ENCODE measurements at places on chromosomes 7 and 10.

DNA sequence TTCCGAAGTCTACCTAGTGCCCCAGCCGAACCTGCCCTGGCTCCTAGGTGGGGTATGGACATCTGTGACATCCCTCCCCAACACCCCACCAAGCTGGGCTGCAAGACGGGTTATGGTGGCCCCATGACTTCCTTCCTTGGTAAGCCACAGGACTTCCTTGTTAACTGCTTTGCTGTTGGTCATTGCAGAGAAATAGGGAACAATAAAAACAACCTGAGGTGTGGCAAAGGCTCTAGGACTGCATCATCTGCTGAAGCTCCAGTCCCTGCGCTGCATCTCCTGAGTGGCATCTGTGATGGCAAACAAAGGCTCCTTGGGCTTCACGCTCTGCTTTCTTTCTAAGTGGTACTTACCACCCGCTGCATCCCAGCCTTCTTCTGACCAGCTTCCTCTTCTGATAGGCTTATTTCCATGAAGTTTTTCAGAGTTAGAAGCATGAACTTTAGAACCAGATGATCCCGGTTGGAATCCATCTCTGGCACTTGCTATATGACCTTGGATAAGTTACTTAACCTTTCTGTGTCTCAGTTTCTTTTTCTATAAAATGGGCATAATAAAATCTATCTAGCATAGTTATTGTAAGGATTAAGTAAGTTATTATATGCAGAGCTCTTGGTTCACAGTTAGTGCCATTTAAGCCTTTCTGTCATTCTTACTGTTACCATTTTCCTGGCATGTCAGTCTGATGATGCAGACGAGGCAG lies 216.8 kb downstream of the RPS24 start:
- no peak for DNase-seq

DNA sequence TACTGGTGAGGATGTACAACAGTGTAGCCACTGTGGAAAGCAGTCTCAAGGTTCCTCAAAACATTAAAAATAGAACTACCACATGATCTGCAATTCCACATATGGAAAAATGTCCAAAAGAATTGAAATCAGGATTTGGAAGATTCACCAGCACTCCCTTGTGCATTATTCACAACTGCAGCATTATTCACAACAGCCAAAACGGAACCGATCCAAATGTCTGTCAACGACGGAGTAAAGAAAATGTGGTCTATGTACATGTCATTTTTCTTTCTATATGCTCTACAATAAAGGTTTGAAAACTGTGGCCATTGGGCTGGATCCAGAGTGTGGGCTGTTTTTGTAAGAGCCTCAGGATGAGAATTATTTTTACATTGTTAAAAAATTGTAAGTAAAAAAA lies 1206.1 kb upstream of the CELF2 start:
- DNase-seq, result no peak

DNA sequence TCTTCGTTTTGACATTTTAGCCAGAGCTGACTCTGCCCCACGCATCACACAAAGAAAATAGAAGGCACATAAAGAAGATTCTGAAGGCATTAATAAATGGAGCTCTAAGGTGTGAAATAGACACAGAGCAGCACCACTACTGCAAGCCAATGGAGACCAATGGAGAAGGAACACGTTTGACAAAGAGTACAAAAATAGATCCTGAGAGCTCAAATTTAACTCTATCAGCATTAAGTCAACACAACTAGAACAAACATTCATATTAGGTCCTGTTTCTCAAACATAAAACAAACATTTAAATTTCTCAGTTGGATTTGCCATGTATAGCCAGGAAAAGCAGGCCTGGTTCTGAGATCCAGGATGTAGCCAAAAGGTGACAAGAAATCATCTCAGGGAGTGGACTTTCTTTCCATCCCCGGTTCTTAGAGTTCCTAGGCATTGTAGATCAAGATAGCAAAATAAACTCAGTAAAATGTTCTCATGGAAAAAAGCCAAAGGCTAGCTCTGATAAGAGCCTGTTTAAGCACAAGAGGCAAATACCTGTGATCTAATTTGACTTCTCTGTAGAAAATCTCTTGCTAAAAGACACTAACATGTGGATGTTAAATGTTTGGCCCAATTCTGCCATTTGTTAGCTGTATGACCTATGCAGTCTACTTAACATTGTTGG lies 174.2 kb upstream of the VIPR2 start:
- DNase-seq, result no peak

DNA sequence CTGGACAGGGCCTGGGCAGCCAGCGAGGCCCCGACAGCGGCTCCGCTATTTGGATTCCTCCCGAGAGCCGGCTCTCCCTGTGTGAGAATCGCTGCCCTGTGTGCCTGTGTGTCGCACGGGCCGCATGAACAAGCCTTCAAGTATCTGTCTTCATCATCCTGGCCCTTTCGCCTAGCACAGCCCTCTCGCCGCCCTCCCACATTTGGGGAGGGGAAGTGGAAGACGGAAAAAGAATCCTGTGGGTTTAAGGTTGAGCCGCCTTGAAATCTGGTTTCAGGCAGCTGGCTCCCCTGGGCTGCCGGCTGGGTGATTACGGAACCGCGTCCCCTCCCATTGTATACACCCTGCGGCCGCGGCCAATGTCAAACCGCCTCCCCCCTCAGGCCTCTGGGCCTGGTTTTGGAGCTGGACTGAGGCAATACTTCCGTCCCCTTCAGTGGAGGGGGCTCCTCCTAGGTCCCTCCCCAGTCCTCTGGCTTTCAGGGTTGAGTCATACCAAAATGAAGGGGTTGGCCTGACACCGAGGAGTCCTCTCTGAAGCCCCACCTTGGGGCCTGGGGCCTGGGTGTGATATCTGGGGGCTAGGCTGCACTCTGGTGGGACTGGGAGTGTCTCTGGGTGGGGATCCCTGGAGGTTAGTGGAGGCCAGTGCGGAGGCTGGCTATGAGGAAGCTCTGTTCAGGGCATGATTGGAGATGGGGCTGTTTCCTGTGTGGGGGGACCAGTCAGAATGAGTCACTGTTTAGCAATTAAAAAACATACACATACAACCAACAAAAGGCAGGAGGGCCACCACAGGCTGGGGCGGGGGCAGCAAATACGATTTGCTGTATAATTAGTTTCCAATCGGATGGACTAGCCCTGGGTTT lies 1.7 kb downstream of the TRIM8 start:
- peak; percentile 85 for DNase-seq

DNA sequence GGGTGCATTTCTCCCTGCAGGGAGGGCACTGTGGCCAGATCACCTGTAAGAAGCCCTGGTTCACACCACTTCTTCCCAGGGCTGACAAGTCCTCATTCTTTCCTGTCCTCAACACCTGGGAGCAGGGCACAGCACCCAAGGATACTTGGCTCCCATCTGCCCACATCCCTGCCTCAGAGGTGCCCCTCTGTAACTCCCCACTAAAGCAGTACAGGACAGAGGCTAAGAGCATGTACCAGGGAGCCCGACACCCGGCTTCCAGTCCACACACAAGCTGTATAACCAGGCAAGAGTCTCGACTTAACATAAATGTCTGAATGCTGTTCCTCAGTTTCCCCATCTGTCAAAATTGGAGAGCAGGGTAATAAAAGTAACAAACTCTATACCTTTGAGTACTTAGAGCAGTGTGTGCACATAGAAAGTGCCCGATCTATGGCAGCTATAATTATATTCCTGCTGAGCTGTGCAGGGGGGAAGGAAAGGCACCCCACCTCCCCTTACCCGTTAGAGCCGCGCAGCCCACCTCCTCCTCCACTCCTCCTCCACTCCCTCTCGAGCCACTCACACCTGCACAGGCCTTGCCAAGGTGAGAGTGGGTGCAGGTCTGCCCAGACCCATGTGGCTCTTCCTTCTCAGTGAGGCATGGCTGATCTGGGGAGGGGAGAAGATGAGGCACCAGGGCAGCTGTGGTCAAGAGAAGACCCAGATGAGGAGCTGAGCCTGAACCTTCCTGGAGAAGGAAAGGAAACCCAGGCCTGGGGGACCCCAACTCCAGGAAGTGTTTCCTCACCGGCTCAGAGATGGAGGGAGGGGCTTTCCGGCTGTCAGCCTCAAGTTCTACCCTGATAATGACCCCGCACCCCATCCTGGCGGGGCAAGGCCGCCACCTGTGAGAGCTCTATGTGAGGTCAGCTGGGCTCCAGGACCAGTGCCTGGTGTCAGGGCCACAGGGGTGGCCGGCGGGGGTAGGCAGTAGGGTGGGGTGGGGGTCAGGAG lies 22.6 kb downstream of the PODXL start:
- no peak for DNase-seq

DNA sequence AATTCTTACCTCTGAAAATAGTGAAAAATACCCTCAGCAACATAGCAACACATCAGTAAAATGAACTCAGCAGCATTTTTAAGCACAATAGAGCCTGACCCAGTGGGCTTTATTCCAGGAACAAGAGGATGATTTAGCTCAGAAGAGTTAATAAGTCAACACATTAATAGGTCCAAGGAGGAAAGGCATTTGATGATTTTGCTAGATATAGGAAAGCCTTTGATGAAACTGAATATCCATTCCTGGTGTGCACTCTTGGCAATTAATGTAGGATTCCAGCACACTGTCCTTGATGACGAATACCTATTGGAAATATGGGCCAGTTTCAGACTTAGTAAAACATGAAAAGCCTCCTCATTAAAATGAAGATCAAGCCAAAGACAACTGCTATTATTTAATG lies 42.5 kb downstream of the RASGEF1A start:
- no peak for DNase-seq

DNA sequence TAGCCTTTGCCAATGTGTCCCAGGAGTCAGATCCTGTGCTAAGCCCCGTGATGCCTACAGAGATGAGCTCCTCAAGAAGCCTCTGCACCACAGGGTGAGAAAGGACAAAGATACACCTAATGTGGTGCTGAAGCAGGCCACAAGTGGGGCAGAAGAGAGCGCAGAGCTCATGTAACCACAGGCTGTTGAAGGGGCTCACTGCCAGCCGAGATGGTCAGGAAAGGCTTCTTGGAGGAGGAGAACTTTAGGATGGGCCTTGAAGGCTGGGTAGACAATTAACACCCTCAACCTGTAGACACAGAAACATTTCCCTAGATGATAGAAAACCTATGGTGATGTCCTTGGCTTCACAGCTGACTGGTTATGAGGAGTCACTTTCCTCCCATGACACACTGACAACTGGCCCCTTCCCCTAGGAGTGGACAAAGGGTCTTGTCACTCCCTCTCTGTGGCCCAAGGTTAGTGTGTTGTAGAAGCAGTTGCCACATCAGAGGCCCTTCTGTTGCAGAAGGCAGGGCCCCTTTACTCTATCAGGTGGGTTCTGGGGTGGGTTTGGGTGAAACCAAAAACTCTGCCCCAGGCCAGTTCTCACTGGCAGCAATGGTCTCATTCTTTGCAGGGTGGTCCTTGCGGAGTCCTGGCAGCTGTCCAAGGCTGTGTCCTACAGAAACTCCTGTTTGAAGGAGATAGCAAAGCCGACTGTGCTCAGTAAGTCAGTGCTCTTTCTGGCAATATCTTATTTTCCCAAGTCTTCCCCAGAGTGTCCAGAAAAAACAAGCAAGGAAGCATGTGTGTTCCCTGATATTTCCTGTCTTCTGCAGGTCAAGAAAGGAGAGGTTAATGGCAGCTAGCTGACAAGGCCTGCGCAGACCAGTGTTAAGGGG lies 69.2 kb downstream of the MINDY4 start:
- no peak for DNase-seq

GRCh38 chr7:46253520-46253919 lies 332.4 kb upstream of the IGFBP3 start:
- no peak for DNase-seq

- no peak for DNase-seq
Measured at GRCh38 chr10:43846187-43846680, 197.6 kb upstream of the ZNF32 start.

- DNase-seq, result no peak
Measured at GRCh38 chr10:129410688-129411392, 56.2 kb upstream of the MGMT start.

DNA sequence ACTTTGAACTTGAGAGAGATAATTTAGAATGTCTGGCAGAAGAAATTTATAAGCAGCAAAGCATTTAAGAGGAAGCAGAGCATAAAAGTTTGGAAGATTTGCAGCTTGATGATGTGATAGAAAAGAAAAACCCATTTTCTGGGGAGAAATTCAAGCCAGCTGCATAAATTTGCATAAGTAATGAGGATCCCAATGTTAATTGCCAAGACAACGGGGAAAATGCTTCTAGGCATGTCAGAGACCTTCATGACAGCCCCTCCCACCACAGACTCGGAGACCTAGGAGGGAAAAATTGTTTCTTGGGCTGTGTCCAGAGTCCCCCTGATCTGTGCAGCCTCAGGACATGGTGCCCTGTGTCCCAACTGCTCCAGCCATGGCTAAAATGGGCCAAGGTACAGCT lies 263.6 kb upstream of the POT1 start:
- DNase-seq, result no peak

DNA sequence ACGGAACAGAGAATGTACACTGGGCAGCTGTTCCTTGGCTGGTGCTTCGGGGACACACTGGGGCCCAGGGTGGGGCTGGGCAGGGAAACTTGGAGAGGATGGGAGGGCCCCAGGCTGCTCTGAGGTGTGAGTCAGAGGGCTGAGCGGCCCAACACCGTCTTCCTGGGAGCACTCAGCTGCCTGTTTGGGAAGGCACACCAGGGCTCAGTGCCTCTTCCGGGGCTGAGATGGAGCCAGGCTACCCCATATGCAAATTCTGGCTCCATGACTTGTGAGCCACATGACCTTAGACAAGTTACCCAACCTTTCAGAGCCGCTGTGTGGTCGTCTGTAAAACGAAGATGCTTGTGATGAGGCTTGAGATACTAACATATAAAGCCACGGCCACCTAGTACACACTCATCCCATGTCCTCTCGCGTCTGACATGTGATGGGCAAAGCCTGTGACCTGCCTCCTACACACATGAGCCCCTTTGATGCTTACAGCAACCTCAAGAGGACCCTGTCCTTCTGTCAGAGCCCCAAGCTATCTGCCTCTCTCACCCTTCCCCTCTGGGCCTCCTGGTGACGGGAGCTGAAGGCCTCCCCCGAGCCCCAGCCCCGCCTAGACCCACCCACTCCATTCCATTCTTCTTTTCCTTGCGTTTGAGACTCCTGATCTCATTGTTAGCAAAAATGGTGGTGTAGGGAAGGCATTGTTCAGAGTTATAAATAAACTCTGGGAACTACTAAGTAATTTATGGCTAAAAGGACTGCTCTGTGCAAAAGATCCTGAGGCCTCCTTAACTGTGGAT lies 26.1 kb downstream of the KLRG2 start:
- DNase-seq, result no peak
